ENCODE measurements at places on chromosomes 13 and 19.

- DNase-seq: no peak
Observed at GRCh38 chr19:31255831-31256592, 93.2 kb downstream of the TSHZ3 start.

GRCh38 chr19:35013820-35014754 is 14.0 kb downstream of the GRAMD1A start:
- no peak for DNase-seq

DNA sequence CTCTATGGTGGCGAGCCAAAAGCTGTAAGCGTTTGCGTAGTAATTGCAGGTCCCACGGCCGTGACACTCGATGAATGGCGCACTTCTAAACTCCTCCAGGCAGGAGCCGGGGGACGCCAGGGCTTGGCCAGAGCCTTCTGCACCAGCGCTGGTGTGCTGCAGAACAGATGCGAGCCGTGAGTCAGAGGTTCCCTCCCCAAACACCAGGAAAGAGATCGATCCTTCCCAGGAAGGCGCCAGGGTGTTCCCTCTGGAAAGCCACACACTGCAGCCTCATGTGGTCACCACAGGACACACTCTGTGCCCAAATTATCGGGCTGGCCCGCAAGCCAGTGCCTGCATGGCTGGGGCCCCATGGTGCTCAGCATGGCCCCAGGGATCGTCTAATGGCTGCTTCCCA is 154.6 kb downstream of the COL4A1 start:
- DNase-seq: no peak

DNA sequence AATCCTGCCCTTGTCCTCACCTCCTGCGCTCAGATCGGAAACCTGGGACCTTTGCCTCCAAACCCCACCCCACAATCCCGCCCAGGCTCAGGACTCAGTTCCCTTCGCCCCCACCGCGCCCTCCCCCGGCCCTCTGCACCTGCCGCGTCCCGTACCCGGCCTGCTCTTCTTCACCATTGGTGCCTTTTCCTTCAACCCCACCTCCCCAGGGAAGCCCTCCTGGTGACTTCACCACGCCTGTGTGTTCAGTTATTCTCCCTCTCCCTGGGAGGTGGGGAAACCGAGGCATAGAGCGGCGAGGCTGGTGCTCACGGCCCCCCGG is 19.3 kb upstream of the TCF3 start:
- no peak for DNase-seq

- no peak for DNase-seq
Observed at GRCh38 chr19:38155453-38155852, 68.6 kb downstream of the DPF1 start.

- DNase-seq: no peak
Observed at GRCh38 chr13:99677116-99677951, 176.1 kb downstream of the TM9SF2 start.

GRCh38 chr13:23990455-23990854 is 93.2 kb upstream of the C1QTNF9B start:
- no peak for DNase-seq

- DNase-seq: no peak
Observed at GRCh38 chr13:51806566-51806965, 2.6 kb upstream of the DHRS12 start.

DNA sequence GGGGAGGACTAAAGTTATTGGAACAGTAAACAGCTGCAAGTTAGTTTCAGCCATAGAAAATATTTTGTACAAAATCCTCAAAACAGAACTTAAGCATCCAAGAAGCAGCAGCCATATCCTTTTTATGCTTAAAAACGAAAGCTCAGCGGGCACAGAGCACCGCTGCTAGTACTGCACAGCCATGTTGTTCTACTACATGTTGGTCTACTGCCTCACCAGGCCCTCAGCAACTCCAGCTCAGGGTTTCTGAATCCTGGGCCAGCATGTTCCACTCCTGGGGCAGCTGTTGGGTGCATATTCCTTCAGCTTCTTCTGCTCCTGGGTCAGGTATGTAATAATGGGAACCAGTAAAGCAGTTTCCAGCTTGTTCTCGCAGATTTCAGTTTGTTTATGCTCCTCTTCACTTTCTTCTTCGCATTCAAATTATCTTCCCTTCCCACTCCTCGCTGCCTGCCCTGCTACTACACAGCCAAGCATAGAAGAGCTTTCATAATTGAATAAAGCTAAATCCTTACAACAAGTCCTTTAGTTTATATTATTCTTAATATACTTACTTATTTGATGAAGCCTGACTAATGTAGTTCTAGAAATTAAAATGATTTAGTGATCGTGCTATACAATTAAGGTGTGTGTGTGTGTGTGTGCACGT is 820.5 kb upstream of the ATXN8OS start:
- no peak for DNase-seq

DNA sequence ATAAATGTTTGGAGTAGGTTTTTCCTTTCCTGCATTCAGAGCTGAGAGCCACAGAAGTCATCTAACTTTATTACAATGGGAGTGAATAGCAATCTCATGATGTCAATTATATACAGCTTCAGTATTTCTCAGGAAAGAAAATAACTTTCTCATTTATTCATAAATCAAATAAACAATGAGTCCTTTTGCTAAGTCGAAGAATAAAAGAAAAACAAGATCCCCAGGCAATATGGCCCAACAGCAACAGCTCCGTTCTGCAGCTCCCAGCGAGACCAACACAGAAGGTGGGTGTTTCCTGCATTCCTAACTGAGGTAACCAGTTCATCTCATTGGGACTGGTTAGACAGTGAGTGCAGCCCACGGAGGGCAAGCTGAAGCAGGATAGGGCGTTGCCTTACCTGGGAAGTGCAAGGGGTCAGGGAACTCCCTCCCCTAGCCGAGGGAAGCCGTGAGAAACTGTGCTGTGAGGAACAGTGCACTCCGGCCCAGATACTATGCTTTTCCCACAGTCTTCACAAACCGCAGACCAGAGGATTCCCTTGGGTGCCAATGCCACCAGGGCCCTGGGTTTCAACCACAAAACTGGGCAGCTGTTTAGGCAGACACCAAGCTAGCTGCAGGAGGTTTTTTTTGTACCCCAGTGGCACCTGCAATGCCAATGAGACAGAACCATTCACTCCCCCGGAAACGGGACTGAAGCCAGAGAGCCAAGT is 128.2 kb downstream of the SLITRK1 start:
- DNase-seq: no peak

GRCh38 chr19:18137657-18138339 is 15.2 kb upstream of the PIK3R2 start:
- DNase-seq: no peak

DNA sequence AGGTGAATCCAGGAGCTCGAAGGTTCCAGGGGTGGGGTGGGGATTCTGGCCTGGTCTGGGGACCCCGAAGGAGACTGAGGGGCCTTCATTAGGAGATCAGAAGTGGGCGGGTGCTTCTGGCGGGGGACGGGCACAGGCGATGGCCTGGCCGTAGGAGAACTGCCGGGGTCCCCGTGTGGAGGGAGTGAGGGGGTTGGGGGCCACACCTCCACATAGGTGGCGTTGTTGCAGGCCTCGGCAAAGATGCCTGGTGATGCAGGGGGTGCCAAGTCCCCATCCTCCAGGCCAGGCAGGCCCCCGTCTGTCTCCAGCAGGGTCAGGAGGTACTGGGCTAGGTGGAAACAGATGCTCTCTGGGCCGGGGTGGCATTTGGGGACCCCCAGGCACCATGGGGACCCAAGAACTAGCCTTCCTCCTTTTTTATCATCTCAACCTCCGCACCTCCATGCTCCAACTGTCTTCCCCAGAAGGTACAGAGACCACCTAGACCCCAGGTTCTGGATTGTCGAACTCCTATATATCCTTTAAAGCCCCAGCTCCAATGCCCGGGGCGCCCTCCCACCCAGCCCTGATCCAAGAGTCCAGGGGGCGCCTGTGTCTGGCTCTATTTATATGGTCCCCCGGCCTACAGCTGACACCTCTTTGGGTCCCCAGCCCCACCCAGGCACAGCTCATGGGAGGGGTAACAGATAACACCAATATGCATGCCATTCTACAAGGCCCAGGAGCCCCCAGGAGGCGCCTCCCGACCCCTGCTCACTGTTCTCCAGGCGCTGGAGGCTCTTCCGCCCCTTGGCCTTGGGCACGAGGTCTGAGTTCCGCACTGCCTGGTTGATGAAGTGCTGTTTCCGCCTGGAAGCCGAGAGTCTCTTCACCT is 8.2 kb downstream of the RNU6-9 start:
- DNase-seq: no peak

- DNase-seq: no peak
Observed at GRCh38 chr13:53821632-53822031, 793.0 kb downstream of the OLFM4 start.

- no peak for DNase-seq
Observed at GRCh38 chr13:87607266-87607665, 63.9 kb upstream of the SLITRK5 start.

- no peak for DNase-seq
Observed at GRCh38 chr13:52845766-52846566, 2.5 kb downstream of the PCDH8 start.

DNA sequence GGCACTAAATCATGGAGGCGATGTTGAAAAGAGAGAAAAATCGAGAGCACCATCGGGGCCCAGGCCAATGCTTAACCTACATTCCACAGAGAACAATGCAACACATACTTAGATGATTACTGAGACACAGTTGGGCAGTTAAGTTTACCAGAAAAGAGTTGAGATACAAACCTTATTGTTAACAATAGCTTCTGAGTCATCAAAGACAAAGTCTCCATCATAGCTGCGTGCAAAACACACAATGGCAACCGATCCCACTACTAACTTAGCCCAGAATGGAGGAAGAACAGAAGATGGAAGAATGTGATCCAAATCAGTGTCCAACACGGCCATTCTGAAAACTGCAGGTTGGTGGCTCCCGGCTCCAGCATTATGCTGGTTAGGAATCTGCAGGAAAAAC is 6.2 kb downstream of the TMTC4 start:
- no peak for DNase-seq

Data from smooth muscle cell of the brain vasculature (primary cell).